ENCODE measurements at places on chromosomes 1 and 21.

DNA sequence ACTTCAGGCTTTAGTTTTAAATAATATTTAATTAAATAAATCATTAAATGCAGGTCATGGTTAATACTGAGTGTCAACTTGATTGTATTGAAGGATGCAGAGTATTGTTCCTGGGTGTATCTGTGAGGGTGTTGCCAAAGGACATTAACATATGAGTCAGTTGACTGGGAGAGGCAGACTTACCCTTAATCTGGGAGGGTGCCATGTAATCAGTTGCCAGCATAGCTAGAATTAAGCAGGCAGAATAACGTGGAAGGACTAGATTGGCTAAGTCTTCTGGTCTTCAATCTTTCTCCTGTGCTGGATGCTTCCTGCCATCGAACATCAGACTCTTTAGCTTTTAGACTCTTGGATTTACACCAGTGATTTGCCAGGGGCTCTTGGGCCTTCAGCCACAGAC, 85.3 kb downstream of the MAP3K21 start:
- DNase-seq, result no peak

- DNase-seq, result no peak
Observed at GRCh38 chr1:235295902-235296350, 32.1 kb downstream of the ARID4B start.

GRCh38 chr21:32979598-32980268, 46.0 kb upstream of the OLIG2 start:
- DNase-seq, result no peak

GRCh38 chr1:199015799-199016198, 377.0 kb downstream of the PTPRC start:
- DNase-seq, result no peak

- DNase-seq, result no peak
Observed at GRCh38 chr1:108865316-108865910, 8.5 kb upstream of the AKNAD1 start.

GRCh38 chr1:29793101-29793546, 556.8 kb downstream of the PTPRU start:
- DNase-seq, result peak; percentile 81

DNA sequence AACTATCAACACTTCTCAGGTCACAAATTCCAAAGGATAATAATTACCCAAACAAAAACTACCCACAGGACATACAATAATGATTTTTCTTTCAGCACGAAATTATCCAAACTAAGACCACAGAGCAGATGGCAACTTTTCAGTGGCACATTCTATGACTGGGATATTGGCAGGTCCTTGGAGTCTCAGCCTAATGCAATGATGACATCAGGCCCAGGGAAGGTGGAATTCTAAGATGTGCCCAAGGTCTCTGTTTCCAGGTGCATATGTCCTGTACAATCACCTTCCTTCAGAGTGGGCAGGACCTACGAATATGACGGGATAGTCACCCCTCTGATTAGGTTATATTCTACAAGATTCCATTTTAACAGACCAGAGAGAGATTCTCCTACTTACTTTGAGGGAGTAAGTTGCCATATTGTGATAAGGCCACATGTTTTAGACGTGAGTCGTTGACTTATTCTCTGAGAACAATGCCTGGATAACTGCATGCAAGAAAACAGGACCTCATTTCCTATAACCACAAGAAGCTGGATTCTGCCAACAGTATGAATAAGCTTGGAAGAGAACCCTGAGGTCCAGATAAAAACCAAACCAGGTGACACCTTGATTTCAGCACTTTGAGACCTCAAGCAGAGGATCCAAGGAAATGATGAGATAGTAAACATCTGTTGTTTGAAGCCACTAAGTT, 69.9 kb downstream of the ZC3H11B start:
- DNase-seq, result no peak

DNA sequence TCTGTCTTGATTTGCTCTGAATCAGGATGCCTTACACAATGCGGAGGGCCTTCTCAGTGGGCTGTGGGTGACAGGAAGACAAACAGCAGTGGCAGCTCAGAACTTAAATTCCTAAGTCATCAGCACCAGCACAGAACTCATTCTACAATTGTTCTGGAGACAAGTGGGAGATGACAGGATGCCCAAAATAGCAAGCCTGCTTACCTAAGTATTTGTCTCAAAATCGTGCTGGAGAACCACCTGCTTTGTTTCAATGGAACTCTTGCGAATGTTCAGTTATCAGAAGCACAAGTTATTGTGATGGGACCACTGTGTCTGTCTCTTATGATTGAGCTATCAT, 76.1 kb downstream of the VCAM1 start:
- DNase-seq, result no peak

GRCh38 chr1:92538048-92538412, 51.3 kb upstream of the GFI1 start:
- DNase-seq, result no peak

DNA sequence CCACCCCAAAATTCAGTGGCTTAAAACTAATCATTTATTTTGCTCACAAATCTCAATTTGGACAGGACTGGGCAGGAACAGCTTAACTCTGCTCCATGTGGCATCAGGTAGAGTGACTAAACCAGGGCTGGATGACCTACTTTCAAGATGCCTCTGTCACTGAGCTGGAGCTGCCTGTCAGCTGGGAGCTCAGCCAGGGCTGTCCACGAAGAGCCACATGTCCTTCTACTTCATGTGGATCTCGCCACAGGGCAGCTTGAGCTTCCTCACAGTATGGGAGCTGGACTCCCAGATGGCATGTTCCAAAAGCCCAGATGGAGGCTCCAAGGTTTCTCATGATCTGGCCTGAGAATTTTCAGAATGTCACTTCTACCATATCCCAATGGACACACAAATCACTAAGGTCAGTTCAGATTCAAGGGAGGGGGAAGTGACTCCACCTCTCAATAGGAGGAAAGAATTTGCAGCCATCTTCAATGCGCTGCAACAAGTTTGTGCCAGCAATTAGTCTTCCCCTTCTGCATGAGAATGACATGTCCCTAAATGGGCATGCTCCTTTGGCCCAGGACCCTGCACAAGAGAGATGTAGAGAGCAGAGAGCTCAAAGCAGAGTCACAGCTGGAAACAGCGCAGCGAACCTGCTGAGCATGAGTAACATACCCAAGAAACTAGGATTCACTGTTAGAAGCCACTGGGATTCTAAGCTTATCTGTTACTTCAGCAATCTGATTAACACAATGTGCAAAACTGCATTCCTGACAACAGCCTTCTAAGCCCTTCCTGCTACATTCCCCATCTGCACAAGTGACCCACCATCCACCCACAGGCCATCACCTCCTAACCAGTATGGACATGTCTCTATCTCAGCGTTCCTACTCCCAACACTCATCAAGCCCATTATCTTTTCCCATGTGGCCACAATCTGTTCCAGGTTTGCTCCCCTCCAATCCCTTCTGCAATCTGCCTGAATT, 17.0 kb downstream of the HLCS start:
- DNase-seq, result no peak

DNA sequence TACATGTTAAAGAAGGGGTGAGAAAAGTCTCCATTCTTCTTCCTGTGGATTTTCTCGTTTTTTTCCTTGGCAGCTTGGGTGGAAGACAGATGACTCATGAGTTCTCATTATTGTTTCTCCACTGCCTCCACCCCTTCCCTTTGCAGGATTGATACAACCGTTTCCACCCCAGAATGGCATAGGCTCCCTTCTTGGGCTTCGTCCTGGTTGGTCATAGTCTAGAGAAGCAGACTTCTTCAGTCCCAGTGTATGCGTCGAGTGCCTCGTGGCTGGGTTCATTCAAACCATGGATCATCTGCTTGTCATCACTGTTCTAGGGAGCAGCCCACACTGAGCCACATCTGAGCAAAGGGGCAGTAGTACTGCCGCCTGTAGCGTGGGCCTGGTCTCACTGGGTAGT, 13.7 kb downstream of the PTGFRN start:
- DNase-seq, result no peak

GRCh38 chr1:192631749-192632148, 4.2 kb upstream of the RGS13 start:
- DNase-seq, result no peak

- no peak for DNase-seq
Observed at GRCh38 chr1:3688356-3689137, 36.2 kb downstream of the TP73 start.

- no peak for DNase-seq
Observed at GRCh38 chr1:24255226-24255625, 63.9 kb upstream of the GRHL3 start.

DNA sequence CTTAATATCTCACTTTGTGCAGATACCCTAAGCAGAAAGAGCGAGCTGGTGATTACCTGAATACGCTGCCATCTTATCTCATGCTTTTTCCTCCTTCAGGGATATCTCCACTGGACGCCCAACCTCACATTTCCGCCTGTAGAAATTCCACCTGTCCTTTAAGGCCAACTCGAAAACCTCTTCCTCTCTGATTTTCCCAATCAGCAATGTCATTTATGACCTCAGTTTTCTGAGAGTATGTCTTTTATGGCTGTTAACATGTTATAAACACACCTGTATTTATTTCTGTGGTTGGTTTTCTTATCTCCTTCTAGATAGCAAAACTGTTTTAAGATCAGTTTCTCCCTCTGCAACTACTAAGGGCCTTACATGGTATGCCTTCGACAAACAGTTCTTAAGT, 41.1 kb downstream of the CD34 start:
- DNase-seq, result no peak

DNA sequence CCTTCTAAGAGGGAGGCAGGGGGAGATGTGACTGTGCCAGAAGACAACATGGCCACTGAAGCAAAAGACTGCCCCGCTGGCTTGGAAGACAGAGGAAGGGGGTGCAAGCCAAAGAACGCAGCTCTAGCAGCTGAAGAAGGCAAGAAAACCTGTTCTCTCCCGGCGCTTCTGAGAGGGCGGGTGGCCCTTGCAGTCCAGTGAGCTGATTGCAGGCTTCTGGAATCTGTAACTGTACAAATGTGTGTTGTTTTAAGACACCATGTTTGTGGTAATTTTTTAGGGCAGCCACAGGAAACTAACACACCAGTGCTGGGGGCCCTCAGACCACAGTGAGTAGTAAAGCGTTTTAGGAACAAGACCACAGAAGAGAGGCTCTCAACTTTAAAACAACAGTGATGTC, 47.0 kb downstream of the CD46 start:
- DNase-seq, result no peak
